ENCODE measurements at places on chromosomes 7 and 10.

- no peak for DNase-seq
Observed at GRCh38 chr10:26682931-26683330, 14.6 kb upstream of the PDSS1 start.

DNA sequence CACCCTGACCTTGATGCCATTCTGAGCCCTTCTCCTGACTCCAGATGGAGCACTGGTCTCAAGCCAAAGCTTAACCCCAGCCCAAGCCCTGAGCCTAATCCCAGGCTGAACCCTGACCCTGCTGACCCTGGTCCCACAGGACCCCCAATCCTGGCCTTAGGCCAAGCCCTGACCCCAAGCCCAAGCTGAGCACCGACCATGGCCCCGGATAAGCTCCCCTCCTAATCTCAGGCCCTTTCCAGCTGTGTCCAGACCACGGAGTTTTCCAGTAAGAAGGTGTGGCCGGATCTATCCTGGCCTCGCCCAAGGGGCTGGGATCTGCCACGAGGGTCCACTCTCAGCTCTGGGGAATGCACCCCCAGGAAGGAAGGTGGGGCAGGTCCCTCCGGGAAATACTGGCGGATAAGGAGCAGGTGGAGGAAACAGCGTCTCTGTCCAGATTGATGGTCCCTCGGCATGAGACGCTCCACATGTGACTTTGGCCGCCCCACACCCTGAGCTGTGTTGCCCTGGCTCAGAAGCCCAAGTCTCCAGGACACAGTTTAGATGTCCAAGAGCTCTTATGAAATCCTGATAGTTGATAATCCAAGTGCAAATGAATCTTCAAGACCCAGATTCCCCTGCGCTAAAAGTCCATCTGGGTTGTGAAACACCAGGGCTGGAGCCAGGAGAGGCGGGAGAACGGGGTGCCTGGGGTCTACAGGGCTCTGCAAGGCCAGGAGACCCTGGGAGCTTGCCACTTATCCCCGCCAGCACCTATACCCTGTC is 10.4 kb downstream of the ELN start:
- no peak for DNase-seq

DNA sequence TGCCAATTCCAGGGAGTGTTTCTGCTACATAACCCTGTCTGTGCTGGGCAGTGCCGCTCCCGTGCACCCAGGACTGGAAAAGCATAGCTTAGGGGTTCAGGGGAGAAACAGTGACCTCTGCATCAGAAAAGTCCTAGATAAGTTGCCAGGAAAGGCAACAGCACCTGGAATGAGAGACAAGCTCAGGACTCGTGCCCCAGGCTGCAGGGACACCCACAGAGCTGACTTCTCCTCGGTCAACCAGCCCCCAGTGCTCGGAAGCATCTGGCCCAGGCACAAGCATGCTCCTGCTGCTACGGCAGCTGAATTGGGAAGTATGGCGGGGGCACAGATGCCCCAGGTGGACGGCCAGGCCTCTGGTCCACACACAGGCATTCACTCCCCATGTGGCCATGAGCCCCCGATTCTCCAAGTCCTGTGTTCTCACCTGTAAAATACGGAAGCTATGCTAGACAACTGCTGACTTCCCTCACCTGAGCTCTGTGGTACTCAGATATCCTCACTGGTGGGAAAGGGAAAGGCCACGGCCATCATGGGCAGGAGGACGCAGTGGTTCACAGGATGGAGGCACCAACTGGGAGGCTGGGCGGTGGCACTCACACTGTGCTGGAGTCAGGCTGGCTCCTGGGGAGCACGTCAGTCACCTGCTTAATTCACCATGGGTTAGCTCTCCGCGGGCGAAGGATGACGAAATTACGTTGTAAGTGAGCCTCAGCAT is 220.5 kb downstream of the PTPRN2 start:
- no peak for DNase-seq

DNA sequence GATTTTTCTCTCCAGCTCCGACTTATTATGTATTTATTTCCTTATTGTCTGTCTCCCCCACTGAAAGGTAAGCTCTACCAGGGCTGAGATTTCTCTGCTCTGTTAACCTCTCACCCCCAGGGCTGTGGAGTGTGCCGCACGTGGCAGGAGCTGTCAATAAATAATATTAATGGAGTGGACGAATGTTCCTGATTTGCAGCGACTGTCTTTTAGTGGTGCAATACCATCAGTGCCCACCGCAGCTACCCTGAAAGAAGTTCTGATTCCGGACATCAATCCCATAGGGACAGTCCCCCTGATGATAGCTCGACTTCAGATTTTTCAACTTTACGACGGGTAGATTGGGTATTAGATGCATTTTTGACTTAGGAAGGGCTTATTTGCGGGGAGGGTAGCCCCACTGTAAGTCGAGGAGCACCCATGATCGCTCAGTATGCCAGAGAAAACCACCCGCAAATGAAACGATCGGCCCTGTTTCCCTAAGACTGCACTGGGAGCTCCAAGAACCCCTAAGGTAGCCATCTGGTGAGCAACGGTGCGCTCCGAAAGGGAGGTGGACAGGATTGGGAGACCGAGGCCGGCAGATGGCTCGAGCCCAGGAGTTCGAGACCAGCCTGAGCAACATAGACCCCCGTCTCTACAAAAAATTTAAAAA is 986 bp upstream of the PPP2R2D start:
- no peak for DNase-seq

Data from bronchial epithelial cell (primary cell).